Spinal cord (tissue), 10 donors: ENCODE measurements at places on chromosomes 1 and 21. TPM values are rescaled to one million over a fixed set of nuclear protein-coding genes. Genes with fewer than 3 reads are reported as not detected.
A peak's percentile ranks its signal among the peaks of the same experiment; 100 is the strongest.

GRCh38 chr1:11907275-11908094 lies 18.7 kb downstream of the KIAA2013 start:
- H3K36me3 ChIP-seq = no peaks in the 10 kb centered on the region
- H3K27ac ChIP-seq = peak overlapping the region; percentile 98
- peak; percentile 89 for DNase-seq
- peaks cover 17% of the 10 kb centered on the region for H3K4me1 ChIP-seq
- no peak overlapping the region for H3K4me3 ChIP-seq

GRCh38 chr1:41361495-41362356 lies 492 bp downstream of the FOXO6 start:
- H3K36me3 ChIP-seq = peaks cover 3% of the 10 kb centered on the region
- H3K27ac ChIP-seq = no peak overlapping the region
- peaks cover 7% of the 10 kb centered on the region for H3K27me3 ChIP-seq
- H3K4me3 ChIP-seq = peak overlapping the region; percentile 39

- peaks cover 36% of the 10 kb centered on the region for H3K4me1 ChIP-seq
- H3K4me3 ChIP-seq = no peak overlapping the region
- no peaks in the 10 kb centered on the region for H3K27me3 ChIP-seq
Measured at GRCh38 chr1:30762152-30762929, 4.8 kb upstream of the LAPTM5 start.

DNA sequence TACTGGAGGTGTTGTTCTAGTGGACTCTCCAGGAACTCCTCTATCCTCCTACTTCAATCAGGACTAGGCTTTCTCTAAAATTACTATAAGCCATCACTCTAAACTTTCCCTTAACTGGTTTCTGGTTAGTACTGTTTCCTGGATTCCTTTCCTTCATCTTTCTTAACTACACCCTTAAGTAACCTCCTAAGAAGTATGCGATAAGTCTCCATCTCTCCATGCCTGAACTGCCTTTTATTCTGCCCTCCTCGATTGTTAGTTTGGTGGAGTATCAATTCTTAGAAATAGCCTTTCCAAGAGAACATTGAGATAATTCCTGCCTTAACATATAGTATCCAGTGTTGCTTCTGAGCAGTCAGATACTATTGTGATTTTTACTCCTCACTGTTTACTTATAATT lies 162.9 kb upstream of the PDE4B start:
- no peak overlapping the region for H3K27ac ChIP-seq
- H3K4me1 ChIP-seq = no peaks in the 10 kb centered on the region
- no peaks in the 10 kb centered on the region for H3K27me3 ChIP-seq

Gene PTPRU
- 43.6 TPM for total RNA-seq

Gene DEPDC1
- total RNA-seq = 8.0 TPM
